ENCODE measurements at places on chromosomes 7 and 10. TPM values are rescaled to one million over a fixed set of nuclear protein-coding genes. Genes with fewer than 3 reads are reported as not detected.
A peak's percentile ranks its signal among the peaks of the same experiment; 100 is the strongest.

DNA sequence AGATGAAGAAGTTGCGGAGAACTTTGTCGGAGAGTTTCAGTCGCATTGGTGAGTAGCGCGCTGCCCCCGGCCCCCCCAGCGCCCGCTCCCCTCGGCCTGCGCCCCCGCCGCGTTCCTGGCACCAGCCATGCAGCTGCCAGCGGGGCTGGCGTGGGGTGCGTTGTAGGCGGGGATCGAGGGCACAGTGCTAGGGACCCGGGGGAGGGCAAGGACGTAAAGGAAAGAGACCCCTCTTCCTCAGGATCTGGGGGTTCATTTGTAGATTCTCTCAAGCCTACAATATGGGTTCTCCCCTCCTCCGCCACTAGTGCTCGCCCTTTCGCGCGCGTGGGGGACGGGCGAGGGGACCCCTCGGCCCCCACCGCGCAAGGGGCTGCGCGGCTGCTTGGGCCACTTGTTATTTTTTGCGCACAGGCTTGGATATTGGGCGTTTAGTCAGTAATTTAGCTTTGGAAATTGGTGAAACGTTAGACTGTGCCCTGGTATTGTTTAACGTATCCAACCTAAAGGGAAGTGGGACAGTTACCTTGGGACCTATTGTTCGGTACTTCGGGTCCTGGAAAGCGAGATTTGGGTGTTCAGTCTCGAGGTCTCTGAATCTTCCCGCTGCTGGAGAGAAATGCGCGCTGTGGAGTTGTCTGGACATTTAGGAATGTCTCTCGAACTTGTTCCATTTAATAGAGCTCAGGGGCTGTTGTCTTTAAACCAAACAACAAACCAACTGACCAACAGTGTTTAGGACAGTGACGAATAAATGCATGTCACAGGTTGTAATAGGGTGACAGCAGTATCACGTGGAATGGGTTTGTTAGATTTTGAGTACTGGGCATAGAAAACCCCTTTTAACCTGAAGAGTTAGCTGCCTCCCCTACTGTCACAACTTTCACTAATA is 796 bp downstream of the CDK14 start:
- no peak for DNase-seq

DNA sequence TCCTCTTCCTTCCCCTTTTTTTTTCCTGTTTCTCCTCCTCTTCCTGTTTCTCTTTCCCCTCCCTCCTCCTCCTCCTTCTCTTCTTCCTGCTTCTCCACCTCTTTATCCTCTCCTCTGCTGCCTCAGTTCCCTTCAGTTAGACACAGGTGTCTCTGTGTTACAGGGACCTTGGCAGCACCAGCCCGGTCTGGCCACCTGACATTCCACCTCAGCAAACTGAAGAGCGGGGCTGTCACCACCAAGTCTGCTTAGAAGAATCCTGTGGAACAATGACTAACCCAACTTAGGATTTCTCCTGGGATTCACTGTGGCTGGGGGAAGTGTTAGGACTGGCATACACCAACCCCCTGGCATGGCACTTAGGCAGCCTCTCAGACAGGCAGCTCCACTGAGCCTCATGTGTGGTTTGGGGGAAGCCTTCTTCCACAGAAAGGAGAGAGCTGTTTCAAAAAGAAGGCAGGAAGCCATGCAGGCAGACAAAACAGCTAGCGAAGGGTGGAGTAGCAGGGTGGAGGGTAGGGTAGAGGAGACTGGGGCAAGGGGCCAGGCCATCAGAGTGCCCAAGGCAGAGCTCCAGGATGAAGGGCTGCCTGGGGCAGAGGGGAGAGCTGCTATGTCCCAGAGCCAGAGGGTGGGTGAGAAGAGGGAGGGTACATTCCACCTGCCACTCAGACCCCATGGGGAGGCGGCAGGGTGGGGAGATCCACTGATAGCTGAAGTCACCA is 13.2 kb upstream of the GDF10 start:
- no peak for DNase-seq

- DNase-seq = peak; percentile 11
Measured at GRCh38 chr10:30786131-30786530, 156.6 kb upstream of the LYZL2 start.

DNA sequence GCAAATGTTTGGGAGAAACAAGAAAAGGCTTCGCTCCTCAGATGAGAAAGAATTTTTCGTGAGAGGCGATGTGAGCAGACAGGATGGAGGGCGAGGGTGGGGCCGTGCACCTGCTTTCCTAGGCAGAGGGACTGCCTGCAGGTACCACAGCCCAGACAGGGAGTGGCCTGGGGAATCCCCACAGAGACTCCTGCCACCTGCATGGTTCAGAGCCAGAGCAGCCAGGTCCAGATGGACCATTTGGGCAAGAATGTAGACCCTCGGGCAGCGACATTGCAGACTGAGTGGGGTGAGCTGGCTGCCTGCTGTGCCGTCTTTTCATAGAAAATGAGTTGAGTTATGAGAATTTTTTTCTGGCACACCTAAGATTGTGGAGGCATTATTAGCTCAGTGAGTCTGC is 216.8 kb downstream of the SNX10 start:
- peak; percentile 1 for DNase-seq

- peak; percentile 45 for DNase-seq
Measured at GRCh38 chr10:11298116-11298515, 280.4 kb downstream of the CELF2 start.

DNA sequence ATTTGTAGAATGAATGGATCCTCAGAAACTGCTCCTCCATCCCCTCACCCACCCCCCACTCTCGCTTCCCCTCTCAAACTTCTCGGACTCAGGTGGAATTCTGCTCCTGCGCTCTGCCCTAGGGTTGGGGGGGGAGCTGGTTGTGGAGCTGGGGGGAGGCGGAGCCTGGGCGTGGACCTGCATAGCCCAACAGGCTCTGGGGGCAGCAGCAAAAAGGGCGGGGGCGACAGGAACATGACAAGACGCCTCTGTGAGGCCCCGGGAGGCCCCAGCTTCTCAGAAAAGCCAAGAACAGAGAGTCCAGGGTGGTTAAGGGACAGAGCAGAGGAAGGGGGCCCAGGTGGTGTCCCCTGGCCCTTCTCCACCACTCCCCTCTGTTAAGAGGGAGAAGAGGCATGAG is 3.5 kb downstream of the TSC22D4 start:
- DNase-seq = no peak

DNA sequence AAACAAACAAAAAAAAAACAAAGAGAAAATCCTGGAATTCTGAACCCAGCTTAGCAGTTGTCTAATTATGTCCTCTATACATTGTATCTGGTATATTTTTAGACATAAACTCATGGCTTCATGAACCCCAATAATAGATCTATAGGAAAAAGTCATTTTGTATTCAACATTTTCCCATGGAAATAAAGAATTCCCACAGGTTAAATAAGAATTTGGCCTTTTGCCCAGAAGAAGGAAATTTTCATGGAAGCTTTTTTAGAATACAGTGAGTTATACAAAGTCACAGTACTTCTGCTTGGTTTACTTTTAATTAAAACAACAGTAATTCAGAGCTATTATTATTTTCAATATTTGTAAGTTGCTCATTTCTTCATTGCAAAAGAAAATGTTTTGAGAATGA is 2.1 kb upstream of the PRKG1 start:
- no peak for DNase-seq

GRCh38 chr10:44924261-44925040 is 13.3 kb downstream of the TMEM72 start:
- DNase-seq = no peak

DNA sequence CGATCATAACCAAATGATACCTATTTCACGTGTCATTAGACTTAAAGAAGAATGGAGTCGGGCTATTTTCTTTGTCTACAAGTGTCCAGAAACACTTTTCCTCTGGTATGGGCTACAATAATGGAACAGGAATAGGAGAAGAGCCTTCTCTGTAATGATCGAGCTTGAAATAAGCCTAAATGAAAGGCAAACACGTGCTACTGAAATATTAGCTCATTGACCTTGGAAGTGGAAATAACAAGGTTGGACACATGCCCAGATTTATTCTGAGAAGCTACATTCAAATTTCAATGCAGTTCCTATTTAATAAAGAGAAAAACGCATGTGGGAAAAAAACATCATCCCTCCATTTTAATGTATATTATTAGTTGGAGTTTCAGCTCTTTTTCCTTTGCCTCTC is 254.7 kb upstream of the PTER start:
- no peak for DNase-seq

Gene UNC5B
- 0.67 TPM for total RNA-seq

DNA sequence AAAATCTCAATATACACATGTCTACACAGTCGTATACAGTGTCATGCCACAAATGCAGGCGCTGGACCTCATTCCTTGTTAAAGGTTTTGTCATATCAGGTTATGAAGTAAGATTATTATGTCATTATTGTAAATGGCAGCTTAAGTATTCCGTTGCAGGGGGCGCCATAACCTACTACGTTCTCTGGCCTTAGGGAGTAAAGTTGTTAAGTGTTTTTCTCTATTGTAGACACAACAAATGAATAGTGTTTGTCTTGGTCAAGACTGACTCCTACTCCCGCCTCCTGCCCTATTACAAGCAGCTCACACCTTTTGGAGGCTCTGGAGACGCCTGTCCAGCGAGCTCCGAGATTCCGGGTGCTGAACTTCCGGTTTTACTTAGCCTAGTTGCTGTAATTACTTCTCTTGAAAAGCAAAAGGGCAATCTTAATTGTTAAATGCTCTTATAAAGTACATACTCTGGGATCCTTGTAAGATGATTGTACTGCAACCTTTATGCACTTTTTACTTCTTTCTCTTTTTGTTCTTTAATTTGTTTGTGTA is 994 bp downstream of the GATAD1 start:
- peak; percentile 72 for DNase-seq

GRCh38 chr10:70908406-70909296 is 20.3 kb upstream of the PCBD1 start:
- DNase-seq = no peak

Gene TMEM130
- not detected for total RNA-seq

- no peak for DNase-seq
Measured at GRCh38 chr7:93188870-93189634, 37.2 kb downstream of the HEPACAM2 start.

- DNase-seq = no peak
Measured at GRCh38 chr10:98252464-98252863, 15.5 kb downstream of the LOXL4 start.

DNA sequence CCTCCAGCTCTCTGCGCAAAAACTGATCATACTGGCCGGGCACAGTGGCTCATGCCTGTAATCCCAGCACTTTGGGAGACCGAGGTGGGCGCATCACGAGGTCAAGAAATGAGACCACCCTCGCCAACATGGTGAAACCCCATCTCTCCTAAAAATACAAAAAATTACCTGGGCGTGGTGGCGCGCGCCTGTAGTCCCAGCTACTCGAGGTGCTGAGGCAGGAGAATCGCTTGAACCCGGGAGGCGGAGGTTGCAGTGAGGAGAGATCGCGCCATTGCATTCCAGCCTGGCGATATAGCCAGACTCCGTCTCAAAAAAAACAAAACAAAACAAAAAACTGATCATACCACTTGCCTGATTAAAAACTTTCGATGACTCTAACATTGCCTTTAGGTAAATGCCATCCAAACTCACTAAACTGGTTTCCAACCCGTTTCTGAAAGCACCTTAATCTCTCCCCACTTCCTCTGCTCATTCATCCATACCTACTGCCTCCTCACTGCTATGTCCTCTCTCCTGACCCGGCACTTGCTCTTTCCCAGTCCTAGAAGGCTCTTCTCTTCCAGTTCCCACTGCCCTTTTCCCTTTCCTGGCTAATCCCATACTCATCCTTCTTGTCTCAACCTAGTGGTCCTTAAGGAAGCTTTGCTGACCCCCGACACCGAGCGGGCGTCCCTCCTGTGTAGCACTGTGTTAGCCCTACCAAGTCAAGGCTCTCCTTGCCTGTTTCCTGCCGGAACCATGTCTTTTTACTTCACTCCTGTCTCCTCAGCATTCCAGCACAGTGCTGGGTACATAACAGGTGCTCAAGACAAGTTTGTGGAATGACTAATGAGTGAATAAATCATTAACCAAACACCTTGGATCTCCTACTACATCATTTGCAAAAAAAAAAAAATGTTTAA is 686 bp upstream of the MIOS start:
- DNase-seq = peak; percentile 73

DNA sequence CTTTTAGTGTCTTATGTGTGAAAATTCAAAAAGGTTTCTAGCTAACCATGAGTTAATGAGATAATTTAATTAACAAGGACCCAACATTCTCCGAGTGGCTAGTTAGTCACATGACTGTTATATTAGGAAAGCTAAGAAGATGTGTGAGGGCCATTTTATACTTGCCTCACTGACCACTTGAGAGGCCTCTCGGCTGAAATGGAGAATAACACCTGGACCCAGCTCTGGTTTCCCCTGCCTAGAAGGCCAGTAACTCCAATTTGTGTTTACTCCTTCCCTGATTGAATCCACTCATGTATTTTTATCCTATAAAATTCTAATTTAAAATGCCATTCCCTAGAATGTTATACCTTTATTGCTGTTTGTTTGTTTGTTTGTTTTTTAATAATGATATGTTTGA is 1091.2 kb downstream of the KCNMA1 start:
- no peak for DNase-seq

DNA sequence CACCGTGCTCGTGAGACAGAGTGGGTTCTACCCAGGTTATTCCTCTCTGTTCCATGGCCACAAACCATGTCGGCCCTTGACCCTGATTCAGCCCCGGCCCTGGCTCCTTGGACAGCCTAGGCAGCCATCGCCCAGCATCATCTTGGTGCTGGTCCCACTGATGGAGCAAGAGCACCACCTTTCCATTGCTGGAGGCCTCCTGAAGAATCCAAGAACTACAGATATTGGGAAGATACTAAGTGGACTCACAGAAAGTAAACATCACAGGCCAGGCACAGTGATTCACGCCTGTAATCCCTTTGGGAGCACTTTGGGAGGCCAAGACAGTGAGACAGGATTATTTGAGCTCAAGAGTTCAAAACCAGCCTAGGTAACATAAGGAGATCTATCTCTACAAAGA is 125.1 kb downstream of the NT5C2 start:
- DNase-seq = no peak

GRCh38 chr7:100692578-100692961 is 1.5 kb downstream of the GIGYF1 start:
- DNase-seq = no peak

- peak; percentile 86 for DNase-seq
Measured at GRCh38 chr10:69217119-69217754, 2.9 kb upstream of the HKDC1 start.

Gene HOXA5
- total RNA-seq = 3.8 TPM
